ENCODE measurements at places on chromosomes 3 and 15.

DNA sequence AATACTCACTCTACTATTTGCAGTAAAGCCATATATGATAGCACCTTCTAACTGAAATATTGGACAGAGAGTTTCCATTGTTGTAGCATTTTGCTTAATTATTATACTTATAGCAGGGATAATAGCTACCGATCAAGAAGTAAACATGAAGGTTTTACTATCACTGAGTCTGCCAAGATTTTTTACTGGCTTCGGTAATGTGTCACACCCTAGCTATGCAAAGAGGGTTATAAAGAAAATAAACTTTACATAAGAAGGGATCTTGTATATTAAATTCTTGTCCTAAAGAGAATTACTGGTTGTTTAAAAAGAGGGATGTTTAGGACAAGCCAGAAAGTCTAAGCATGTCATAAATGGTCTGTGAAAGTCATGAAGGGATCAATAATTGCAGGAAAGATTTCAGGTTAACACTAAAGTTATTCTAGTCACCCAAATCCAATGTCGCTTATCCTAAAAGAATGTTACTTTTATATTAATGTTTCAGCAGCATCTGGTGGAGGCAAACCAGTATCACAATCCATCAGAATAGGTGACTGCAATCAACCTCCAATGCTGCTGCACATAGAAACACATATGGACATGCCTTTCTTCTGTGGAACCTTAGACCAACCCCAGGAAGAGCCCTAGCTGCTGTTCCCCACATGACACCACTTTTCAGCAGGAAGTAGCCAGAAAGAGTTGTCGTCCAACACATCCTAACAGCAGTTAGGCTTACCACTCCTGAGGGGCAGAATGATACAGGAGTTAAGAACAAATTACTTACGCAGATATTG, 62.7 kb upstream of the GK5 start:
- DNase-seq, result no peak

DNA sequence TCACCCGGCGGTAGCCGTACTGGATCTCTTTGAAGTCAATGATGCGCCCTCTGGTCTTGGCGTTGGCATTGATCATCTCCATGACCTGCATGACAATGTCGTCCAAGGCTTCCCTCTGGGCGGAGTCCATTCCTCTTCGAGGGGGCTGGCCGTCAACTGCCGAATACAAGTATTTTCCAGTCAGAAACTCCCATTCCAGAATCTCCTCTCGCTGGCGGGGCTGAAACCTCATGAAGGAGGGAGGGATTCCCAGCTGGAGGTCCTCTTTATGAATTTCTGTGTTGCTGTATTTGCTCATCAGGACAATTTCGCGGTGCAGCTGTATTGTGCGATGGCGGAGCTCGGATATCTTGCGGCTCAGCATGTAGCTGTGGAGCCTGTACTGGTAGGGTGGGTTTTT, 73.4 kb downstream of the CHSY1 start:
- no peak for DNase-seq

GRCh38 chr3:42688016-42688415, 2.7 kb downstream of the KLHL40 start:
- no peak for DNase-seq

- no peak for DNase-seq
These were observed 105.6 kb downstream of the GTPBP8 start for GRCh38 chr3:113096188-113096892.

DNA sequence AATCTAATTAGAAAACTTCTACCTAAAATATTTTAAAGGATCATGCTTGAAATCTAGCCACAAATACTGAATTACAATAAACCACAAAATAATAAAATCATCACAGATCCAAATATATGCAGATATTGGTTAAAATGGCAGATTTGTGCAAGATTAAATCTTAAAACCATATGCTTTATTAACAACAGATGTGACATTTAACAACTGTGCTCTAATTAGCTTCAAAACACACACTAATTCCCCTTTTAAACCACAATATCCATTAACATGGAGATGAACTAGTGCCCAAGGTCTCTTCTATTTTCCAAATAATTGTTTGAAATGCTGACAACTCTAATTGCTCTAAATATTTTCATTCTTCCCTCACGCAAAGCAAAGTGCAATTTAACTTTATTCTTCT, 1530.3 kb downstream of the SI start:
- DNase-seq, result no peak

- no peak for DNase-seq
These were observed 33.2 kb downstream of the ST3GAL6 start for GRCh38 chr3:98796334-98796733.
